A673 (cell line): ENCODE measurements at places on chromosomes 7 and 10. TPM values are rescaled to one million over a fixed set of nuclear protein-coding genes. Genes with fewer than 3 reads are reported as not detected.

- peaks cover 43% of the 10 kb centered on the region for H3K36me3 ChIP-seq
- no peaks in the 10 kb centered on the region for H3K4me1 ChIP-seq
- H3K4me3 ChIP-seq, result peak overlapping the region; percentile 90
- H3K27ac ChIP-seq, result peak overlapping the region; percentile 86
Observed at GRCh38 chr10:38094927-38095574, 914 bp downstream of the ZNF37A start.

DNA sequence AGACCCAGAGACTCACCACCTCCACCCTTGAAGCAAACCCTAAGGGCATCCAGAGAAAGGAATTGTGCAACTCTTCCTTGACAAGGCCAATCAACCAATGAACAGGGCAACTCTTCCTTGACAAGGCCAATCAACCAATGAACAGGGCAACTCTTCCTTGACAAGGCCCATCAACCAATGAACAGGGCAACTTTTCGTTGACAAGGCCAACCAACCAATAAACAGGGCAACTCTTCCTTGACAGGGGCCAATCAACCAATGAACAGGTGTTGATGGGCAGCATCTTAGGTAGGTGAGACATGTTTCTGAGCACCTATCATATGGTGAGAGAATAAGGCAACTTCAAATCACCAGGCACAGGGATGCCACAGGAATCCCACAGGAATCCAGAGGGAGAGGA is 181.5 kb upstream of the RNF32 start:
- H3K27me3 ChIP-seq, result peaks cover 56% of the 10 kb centered on the region
- H3K4me1 ChIP-seq, result no peaks in the 10 kb centered on the region
- H3K27ac ChIP-seq, result no peak overlapping the region
- no peak overlapping the region for H3K4me3 ChIP-seq
- DNase-seq, result no peak

GRCh38 chr10:3199488-3199887 is 26.9 kb upstream of the PITRM1 start:
- H3K36me3 ChIP-seq, result no peaks in the 10 kb centered on the region
- no peak for DNase-seq
- no peaks in the 10 kb centered on the region for H3K27me3 ChIP-seq
- H3K4me3 ChIP-seq, result no peak overlapping the region

Gene TMEM213
- not detected in 2 replicates for total RNA-seq

- no peak overlapping the region for H3K4me3 ChIP-seq
- H3K27me3 ChIP-seq, result no peaks in the 10 kb centered on the region
- no peaks in the 10 kb centered on the region for H3K36me3 ChIP-seq
- no peak overlapping the region for H3K27ac ChIP-seq
- no peak for DNase-seq
Observed at GRCh38 chr7:157650801-157651200, 314.0 kb downstream of the DNAJB6 start.

GRCh38 chr7:79272066-79272669 is 181.3 kb downstream of the MAGI2 start:
- peak; percentile 66 for DNase-seq
- no peak overlapping the region for H3K4me3 ChIP-seq
- peaks cover 18% of the 10 kb centered on the region for H3K27me3 ChIP-seq
- H3K4me1 ChIP-seq, result no peaks in the 10 kb centered on the region
- H3K36me3 ChIP-seq, result no peaks in the 10 kb centered on the region

GRCh38 chr10:86793696-86794095 is 37.3 kb downstream of the BMPR1A start:
- H3K4me3 ChIP-seq, result no peak overlapping the region
- no peaks in the 10 kb centered on the region for H3K36me3 ChIP-seq
- peaks cover 58% of the 10 kb centered on the region for H3K4me1 ChIP-seq
- no peak for DNase-seq
- peak overlapping the region; percentile 52 for H3K27ac ChIP-seq

- no peaks in the 10 kb centered on the region for H3K36me3 ChIP-seq
- peak overlapping the region; percentile 96 for H3K27ac ChIP-seq
- H3K27me3 ChIP-seq, result no peaks in the 10 kb centered on the region
- no peak for DNase-seq
Observed at GRCh38 chr7:131032786-131033185, 294.9 kb upstream of the MKLN1 start.

Gene CDHR3
- 13.9 and 17.7 TPM in 2 replicates for total RNA-seq

DNA sequence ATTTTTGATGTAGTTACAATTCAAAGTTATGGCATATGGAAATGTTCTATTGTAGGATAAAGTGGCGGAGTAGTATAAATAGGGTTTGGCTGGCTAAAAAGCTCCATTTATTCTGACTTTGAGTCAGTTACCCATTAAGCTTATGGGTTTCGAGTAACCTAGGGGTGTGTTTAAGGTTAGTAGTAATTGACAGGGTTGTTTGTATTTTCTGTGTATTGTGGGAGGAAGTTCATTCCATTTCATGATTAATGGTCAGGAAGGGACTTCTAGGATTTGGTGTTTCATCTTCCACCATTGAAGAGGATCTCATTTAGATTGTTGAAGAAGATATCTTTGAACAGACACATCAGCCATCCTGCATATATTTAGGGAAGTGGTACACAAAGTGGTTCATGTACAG is 75.0 kb downstream of the BICC1 start:
- no peak for DNase-seq
- no peak overlapping the region for H3K4me3 ChIP-seq
- no peaks in the 10 kb centered on the region for H3K27me3 ChIP-seq
- H3K4me1 ChIP-seq, result no peaks in the 10 kb centered on the region
- no peak overlapping the region for H3K27ac ChIP-seq

Gene ICA1
- total RNA-seq, result not detected in 2 replicates

- DNase-seq, result peak; percentile 79
- H3K27ac ChIP-seq, result no peak overlapping the region
- H3K4me3 ChIP-seq, result no peak overlapping the region
- H3K36me3 ChIP-seq, result peaks cover 20% of the 10 kb centered on the region
- H3K27me3 ChIP-seq, result no peaks in the 10 kb centered on the region
Observed at GRCh38 chr10:72340510-72341261, 14.0 kb downstream of the DNAJB12 start.

Gene THSD7A
- total RNA-seq, result 0.55 and 0.64 TPM in 2 replicates

DNA sequence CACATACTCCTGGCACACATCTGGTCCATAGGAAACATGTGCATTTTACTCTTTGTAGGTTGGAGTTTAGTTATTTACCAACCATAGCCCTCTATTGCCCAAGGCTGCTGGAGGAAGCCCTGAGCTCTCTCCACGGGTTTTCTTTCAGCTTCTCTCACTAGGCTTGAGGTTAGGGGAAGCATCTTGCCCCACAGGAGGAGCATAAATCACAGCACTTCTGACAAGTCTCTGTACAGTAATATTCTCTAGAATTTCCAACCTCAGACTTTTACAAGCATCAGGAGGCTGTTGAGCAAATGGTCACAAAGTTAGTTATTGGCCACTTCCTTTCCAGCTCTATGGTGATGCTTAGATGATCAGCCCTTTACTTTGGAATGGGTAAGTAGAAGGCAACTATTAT is 122.9 kb upstream of the GLI3 start:
- H3K27ac ChIP-seq, result no peak overlapping the region
- H3K4me1 ChIP-seq, result no peaks in the 10 kb centered on the region
- no peaks in the 10 kb centered on the region for H3K36me3 ChIP-seq
- no peak for DNase-seq
- H3K4me3 ChIP-seq, result no peak overlapping the region

Gene RET
- total RNA-seq, result 68.0 and 70.1 TPM in 2 replicates
